ENCODE measurements at places on chromosomes 2 and 18.

DNA sequence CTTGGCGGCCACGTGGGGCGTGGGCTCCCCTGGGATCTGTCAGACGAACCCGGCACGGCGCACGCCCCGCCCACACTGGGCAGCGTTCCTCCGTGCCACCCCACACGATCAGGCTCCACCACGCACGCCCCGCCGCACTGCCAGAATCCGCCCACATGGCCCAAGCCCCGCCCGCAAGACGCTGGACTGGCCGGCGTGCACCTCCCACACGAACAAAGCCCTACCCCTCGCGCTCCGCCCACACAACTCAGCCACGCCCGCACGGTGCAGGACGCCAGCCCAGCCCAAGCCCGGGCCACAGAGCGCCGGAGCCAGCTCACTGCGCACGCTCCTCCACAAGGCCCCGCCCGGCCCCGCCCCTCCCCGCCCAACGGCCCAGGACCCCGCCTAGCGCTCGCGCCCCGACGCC is 555 bp downstream of the TMEM18 start:
- peak; percentile 96 for DNase-seq

- no peak for DNase-seq
Measured at GRCh38 chr18:49745045-49746014, 68.0 kb downstream of the ACAA2 start.

DNA sequence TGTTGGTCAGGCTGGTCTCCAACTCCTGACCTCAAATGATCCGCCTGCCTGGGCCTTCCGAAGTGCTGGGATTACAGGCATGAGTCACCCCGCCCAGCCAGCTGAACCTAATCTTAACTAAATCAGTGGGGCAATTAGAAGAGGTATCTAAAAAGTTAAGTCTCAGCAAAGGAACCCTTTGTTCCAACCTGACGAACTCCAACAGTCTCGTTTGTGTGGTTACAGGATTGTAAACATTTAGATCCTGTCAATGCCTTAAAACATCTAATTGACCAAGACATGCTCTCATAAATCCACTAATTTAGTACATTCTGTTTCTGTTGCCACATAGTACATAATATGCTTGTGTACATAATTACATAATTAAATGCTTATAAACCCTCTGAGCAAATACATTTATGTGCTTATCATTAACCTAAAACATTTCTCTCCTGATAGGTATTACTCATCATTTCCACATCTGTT is 31.1 kb upstream of the STK39 start:
- DNase-seq: no peak

DNA sequence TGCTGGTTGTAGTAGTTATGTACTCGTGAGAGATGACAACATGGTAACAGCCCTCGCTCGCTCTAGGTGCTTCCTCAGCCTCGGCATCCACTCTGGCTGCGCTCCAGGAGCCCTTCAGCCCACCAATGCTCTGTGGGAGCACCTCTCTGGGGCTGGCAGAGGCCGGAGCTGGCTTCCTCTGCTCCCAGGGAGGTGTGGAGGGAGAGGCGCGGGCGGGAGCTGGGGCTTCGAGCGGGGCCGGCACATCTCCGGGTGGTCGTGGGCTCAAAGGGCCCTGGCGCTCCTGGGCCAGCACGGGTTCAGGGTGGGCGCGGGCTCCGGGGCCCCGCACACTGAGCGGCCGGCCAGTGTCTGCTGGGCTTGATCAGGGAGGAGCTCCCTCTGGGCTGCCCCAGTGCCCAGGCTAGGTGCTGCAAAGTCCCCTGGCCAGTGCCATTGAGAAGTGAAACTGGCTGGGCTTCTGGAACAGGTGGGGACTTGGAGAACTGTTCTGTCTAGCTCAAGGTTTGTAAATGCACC is 1012.1 kb downstream of the CNTNAP5 start:
- no peak for DNase-seq

DNA sequence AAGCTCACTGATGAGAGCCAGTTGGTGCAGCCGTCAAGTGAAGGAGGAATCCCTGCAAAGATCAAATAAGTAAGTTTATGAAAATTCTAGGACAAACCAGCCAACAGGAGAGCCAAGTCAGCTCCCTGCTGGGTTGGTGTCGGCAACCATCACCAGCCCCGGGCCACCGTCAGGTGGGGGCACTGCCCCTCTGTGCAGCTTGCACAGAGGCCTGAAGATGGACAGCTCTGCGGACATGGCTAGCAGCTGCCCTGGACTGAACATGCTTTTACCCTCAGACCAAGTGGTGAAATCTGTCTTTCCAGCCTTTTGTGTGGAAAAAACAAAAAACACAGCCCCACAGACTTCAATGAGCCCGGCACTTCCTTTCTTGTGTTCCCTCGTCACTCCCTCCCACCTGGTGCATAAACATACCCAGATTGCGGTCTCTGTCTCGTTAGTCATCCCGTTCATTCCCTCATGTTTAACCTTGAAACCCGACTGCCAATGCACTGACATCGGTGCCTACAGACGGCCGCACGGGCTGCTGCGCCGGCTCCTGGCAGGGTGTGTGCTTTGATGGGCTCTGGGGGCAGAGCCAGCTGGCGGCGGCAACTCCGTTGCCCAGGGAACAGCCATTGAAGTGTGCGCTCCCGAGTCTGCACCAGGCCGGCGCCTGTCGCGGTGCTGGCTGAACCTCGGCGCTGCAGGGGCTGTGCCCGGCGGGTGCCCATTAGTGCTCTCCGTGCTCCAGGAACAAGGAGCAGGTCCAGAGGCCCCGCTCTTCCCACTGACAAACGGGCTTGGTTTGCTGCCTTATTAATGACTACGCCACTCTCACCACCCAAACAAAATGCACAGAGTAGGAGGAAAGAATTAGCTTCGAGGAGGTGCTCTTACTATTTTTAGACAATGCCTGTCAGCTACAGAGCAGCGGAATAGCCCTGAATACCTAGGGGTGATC is 95.3 kb downstream of the EIPR1 start:
- no peak for DNase-seq

DNA sequence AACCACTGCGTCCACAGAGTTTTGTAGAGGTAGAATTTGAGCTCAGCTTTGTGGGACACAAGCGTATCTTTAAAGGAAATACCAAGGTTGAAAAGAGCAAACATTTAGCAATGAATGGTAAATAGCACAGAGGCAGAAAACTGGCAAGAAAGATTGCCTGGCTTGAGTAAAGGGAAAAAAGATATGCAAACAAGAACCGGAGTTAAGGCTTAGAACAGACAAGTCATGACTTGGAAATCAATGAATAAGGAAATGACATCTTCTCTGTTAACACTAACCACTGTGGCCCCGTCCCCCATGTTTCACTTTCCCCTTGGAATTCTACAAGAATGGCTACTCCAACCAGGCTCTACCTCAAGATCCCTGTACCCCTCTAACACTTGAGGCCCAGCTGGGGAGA is 3.8 kb downstream of the STAM2 start:
- no peak for DNase-seq

- DNase-seq: no peak
Measured at GRCh38 chr2:182862091-182862490, 4.3 kb downstream of the FRZB start.

GRCh38 chr18:75521816-75522215 is 94.3 kb upstream of the SMIM21 start:
- DNase-seq: no peak

DNA sequence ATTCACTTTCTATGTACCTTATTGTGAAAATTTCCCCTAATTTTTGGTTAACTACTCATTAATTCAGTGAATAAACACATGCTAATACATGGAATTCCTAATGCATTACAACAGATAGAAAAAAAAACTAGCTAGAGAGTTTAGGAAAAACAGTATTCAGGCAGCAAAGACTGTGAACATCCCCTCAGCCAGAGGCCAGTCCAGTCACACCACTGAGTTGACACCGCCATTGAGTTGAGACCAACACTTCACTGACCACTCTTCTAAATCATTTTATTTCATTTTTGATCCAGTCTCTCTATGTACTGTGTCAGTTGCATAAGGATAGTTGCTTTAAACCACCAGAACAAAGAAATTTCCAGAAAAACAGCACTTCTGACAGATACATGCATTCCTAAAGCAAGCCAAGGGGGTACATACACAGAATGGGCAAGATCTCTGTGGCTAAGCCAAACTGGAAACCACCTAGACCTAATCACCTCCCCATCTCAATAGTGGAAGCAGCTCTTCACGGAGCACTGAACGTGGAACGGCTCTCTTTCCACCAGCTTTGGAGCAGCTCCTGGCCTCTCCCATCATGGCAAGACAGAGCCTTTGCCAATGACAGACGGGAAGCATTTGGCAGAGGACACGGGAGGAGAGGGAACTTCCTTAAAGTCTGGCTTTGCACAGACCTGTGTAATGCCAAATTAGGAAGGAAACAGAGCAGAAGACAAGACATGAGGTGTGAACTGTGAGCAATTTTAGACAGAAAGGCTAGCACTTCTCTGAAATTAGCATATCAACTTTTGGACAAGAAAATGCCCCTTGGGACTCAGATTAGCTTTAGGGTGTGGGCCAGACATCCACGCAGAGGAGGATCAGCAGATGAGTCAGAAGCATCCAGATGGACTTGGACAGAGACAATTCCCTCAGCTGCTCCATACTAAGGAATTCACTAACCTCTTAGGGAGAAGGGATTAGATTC is 36.4 kb downstream of the CACNB4 start:
- DNase-seq: no peak

GRCh38 chr2:102979429-102979828 is 217.6 kb downstream of the TMEM182 start:
- DNase-seq: no peak

DNA sequence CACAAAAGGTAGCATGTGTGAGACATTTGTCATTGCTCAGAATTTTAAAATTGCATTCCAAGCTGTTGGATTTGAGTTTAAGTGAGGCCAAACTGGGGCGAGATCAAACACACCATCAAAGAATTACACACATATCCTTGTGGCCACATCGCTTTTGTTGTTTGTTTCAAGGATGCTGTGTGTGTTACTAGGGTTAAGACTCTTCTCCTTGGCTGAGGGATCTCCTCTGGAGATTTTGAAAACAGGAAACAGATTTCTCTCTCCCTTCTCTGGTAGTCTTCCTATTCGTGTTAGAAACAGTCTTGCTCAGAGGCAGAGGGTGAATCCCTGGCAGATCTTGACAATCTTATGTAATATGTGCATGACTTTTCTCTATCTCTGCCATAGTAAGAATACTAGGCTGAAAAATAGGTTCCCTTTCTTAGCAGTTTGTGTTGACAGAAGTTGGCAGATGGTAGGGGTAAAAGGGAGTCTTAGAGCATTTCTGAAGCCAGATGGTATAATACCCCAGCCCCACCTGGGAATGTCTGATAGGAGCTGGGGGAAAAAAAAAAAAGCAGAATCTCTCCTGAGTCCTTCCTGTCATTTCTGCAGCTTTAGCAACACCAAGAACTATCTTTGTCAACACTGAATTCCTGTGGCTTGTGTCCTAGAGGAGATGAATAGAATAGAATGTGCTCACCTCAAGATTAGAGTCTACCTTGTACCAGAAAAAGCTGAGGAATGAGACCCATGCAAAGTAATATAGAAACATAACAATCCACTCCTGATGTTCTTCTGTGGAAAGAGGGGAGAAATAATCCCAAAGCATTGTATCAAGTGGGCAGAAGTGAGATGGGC is 101.8 kb downstream of the XRCC5 start:
- DNase-seq: no peak
